ENCODE measurements at places on chromosomes 2 and 18.

GRCh38 chr2:41726364-41726763, 321.5 kb upstream of the PKDCC start:
- no peak for DNase-seq

DNA sequence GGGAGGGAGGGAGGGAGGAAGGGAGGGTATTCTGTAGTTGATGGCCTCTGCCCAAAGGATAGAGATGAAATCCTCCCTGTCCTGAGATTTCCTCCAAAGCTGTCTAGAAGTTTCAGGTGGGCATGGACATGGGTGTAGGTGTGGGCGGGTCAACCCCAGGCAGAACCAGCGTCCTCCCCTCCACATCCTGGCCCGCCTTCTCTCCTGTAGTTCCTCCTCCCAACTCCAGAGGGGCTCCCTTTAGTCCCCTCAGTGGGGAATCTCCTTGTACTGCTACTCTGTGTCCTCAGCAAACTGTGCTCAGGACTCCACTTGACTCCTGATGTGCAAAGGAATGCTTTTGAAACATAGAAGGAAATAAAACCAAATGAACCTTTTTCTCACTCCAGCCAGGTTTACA, 88.1 kb downstream of the MRPS9 start:
- no peak for DNase-seq

DNA sequence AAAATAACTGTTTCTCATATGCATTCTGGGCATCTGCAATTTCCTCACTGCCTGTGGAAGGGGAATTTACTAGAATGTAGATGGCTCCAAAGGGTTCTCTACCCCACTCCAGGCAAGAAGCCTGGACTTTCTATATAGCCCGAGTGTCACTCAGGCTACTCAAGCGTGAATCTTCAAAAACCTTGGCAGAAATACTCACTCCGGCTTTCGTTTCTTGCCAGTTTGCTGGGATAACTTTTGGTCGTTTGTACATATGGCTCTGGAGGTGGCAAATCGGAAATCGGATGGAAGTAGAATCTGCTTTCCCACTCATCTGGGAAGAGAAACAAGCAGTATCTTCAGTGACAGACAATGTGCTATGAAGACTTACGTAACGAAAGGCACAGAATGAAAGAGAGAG, 30.7 kb downstream of the WIPF1 start:
- no peak for DNase-seq

DNA sequence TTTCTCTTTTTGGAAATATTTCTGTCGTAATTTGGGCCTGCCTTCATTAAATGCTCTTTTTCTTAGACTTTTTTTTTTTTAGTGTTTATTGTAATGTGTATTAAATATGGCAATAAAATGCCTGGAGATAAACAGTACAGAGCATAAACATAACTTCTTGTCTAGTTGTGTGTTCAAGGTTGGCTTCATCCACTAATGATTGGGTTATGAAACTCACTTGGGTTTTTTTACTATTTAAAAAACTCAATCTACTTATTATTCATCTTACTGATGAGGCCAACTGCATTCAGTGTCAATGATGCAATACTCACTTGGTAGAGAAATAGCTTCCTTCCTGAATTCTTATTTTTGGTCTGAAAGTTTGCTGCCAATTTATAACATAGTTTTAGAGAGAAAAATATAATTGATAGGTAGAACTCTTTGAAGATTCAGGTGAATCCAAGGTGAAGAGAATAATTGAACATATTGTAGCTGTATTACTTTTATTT, 144.2 kb upstream of the NABP1 start:
- DNase-seq = no peak

DNA sequence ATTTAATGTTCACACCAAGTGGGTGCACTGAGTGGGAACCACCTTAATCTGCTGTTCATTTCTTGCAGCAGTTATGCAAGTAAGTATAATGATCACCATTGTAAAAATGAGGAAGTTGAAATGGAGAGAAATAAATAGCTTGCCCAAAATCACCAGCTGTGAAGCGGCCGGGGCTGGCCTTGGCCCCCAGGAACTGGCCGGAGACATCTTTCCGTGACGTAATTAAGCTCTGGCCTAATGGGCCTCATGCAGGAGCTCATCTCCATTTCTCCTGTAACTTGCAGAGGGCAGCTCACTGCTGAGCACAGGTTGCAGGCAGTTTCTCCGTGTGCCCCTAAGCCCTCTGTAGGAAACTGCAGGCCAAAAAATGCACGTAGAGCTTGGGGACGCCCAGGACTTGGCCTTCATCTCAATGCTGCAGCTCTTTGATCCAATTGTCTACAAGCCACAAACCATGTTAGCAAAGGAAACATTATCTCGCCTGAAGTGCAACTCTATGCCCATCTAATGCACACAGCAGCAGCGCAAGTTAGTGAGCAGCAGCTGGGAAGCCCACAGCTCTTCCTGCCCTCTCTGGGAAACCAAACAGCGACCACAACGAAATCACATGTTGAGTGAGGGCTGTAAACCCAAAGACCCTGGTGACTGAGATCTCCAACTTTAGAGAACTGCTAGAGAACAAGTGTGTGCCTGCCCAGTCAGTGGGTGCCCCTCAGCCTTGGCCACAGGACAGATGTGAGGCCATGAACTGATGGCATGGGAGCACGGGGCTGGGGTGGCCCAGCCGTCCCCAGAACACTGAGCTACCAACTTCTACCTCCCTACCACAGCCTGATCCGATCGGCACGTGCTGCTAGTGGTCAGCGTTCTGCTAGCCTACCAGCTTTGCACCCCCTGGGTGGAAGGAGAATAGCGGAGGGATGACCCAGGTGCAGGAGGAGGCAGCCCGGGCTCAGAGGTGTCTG, 28.8 kb downstream of the APCDD1 start:
- no peak for DNase-seq

All from stimulated activated CD8-positive, alpha-beta memory T cell treated with anti-CD3 and anti-CD28 coated beads, Interleukin-15, amount 100 ng/mL, for 24 hours (primary cell).